ENCODE measurements at places on chromosomes 3 and 15.

DNA sequence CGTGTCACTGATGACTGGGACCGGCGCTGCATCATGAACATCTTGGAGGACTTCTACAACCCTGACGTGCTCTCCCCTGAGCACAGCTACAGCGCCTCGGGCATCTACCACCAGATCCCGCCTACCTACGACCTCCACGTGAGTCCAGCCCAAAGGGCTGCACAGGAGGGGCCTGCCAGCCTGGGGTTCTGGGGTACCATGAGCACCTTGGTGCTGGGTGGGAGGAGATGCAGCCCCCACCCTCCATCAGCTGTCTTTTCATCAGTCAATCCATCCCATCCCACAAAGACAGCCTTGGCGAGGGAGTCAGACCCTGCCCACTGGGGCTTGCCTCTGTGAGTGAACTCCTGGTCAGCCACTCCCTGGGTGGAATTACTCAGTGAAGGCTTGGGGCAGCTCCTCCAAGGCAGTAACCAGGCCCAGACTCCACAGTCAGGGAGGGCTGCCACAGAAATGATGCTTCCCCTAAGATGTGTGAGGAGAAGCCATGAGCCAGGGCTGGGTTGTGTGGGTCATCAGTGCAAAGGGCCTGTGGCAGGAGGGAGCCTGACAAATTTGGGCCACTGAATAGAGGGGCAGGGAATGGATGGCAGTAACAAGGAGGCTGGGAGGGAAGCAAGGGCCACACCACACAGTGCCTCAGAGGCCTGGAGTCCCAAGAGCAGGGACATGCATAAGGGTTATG is 47.9 kb downstream of the SEMA3G start:
- DNase-seq: no peak

- DNase-seq: no peak
Observed at GRCh38 chr15:74817370-74817737, 4.7 kb downstream of the LMAN1L start.

DNA sequence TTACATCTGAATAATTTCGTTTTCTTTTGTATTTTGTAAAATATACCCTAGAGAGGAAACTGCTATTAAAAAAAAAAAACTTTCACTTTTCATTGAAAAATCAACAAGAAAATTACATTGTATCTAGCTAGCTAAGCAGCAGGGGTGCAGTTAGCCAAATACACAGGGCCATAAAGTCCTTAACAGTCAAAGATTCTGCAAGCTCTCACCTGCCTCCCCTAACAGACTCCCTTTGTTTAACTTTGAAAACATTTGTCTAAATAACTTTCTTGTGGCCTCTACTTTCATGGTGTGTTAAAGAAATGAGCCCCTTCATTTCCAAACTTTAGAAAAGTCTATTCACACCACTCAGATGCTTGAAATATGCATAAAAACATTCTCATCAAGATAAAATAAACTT is 23.3 kb downstream of the CBLB start:
- no peak for DNase-seq

DNA sequence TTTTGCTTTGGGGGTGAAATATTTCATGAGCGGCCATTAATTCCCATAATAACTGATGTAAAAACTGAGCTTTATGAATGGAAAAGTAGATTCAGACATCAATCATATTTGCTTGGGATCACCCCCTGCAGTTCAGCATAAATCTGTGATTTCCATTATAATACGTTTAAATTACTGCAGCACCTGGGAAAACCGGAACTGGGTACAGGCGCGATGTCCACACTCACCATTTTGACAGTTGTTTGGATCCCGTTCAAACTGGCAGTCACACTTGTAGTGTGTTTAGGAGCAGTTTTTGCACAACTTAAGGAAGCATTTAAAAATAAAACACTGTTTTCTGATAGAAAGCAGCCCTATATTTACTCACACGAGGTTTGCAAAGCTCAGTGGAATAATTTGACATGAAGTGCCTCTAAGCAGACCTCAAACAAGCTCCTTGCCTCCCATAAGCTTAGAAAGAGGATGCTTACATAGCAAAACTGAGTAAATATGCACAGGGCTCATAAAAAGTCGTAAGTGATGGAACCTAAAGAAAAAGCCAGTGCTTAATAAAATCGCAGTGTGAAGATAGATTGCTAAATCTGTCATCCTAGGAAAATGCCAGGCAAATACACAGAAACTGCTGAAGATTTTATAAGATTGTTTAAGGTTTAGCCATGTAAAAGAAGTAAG is 377.6 kb downstream of the PTPRG start:
- no peak for DNase-seq

DNA sequence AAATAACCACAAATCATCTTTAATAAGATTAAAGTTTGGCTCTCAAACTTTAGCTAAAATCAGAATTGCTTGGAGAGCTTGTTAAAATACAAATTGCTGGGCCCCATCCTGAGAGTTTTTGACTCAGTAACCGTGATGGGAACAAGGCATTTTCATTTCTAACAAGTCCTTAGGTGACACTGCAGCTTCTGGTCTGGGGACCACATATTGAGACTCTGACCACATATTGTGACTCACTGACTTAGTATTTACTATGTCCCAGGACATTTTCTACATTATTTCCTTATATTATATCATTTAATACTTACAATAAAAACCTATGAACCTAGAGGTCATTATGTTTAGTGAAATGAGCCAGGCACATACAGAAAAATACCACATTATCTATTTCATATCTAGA is 164.5 kb downstream of the ZMAT3 start:
- DNase-seq: no peak

- DNase-seq: no peak
Observed at GRCh38 chr3:168333410-168333935, 237.7 kb upstream of the GOLIM4 start.

GRCh38 chr3:123757281-123757940 is 126.7 kb downstream of the MYLK start:
- DNase-seq: no peak
